ENCODE measurements at places on chromosomes 3 and 15. TPM values are rescaled to one million over a fixed set of nuclear protein-coding genes. Genes with fewer than 3 reads are reported as not detected.

DNA sequence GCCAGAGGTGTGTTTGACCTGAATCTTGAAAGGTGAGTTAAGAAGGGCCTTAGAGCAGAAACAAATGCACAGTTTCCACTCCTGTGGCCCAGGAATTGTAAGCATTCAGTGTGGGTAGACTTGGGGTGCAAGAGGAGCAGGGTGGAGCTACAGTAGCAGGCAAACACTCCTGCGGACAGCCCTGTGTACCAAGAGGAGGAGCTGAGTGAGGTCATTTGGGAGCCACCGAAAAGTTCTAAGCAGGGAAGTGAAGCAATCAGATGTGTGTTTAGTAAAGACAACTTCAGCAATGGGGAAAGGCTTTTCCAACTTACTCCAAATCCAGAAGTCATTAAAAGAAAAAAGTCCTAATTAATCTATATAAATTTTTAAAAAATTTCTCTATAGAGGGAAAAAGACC, 99.3 kb downstream of the ARHGEF26 start:
- no peak for DNase-seq
- no peak overlapping the region for H3K4me3 ChIP-seq
- no peaks in the 10 kb centered on the region for H3K36me3 ChIP-seq
- H3K4me1 ChIP-seq = no peaks in the 10 kb centered on the region
- no peak overlapping the region for H3K27ac ChIP-seq

DNA sequence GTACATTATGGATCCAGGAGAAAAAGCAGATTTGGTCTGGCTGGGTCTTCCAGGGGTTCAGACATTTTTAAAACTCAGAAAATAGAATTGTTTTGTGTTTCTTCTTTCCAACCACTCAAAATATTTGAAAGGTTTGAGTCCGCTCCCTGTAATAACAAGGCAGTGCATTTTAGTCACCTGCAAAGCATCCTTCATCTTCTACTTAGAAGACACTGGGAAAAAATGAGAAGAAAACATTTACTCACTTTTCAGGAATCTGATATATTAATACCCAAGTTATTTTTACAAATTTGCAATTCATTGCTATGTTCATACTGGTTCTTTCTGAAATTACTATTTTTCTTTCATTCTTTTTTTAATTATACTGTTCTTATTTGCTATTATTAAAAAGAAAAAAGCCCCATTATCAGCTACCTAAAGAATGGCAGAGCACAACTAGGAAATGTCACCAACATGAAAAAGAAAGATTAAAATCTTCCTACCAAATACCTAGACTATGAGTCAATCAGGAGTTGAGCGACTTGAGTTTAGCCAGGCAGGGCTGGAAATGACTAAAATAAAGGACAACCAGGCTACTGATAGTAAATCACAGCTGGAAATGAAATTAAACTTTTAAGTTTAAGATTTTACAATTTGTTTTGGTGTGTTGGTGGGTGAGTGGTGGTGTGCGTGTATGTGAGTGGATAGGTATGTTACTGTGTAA, 280.3 kb upstream of the THBS1 start:
- no peak overlapping the region for H3K27ac ChIP-seq
- H3K36me3 ChIP-seq = no peaks in the 10 kb centered on the region
- H3K27me3 ChIP-seq = no peaks in the 10 kb centered on the region
- H3K4me3 ChIP-seq = no peak overlapping the region
- H3K4me1 ChIP-seq = no peaks in the 10 kb centered on the region
- DNase-seq = no peak

DNA sequence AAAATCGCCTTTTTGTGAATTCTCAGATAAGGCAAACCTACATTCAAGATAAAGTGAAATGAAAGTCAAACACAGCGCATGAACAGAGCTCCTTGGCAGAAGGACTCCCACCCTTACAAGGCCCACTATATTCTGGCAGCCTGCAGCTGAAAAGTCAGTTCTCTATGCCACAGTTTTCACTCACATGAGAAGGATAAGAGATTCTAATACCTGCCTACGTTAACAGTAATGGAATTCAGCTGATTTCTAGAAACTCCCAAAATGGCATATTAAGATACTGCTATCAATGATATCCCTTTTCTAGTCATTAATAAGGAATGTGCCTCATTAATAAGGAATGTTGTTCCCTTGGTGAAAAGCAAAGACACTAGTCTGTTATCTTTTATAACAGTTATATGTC, 27.0 kb downstream of the SLC30A4 start:
- H3K27ac ChIP-seq = no peak overlapping the region
- no peak for DNase-seq
- H3K4me1 ChIP-seq = no peaks in the 10 kb centered on the region
- no peaks in the 10 kb centered on the region for H3K36me3 ChIP-seq
- no peak overlapping the region for H3K4me3 ChIP-seq

DNA sequence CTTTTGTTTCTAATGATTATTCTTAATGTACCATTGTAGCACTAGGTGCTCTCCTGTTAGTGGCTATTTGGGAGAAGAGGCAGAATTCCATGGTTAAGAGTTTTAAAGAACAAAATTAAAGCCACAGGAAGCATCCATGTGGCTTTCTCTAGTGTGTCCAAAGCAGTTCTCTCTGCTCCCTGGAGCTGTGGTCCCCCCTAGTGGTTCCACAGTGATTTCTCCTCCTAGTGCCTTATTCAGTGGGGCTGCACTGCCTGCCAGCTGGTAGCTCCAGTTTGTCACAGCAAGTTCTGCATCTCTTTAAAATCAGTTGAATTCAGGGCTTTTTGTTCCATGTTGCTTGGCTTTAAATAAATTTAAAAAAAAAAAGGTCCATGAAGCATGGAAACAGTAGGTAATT, 39.6 kb upstream of the FAM98B start:
- no peaks in the 10 kb centered on the region for H3K4me1 ChIP-seq
- DNase-seq = no peak

Gene PLA2G4D
- not detected for total RNA-seq

All from CD8-positive, alpha-beta memory T cell (primary cell).